ENCODE measurements at places on chromosomes 2 and 18.

- DNase-seq: no peak
Observed at GRCh38 chr2:232623768-232624765, 9.3 kb upstream of the EFHD1 start.

GRCh38 chr2:197596766-197597165 lies 78.6 kb downstream of the RFTN2 start:
- no peak for DNase-seq

DNA sequence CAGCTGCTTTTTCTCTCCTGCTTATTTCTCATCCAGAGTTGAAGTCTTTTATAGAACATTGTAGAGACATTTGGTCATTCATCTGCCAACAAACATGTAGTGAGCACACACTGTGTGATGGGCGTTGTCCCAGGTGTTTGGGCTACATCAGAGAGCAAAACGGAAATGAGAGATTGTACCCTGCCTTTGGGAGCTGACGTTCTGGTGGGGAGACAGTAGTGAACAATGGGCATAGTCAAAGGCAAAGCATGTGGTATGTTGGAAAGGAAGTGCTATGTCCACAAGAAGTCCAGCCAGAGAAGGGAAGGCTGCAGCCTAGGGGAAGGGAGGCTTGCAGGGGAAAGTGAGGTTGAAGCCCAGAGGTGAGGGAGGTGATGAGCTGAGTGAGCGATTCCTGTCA lies 78.1 kb downstream of the PIEZO2 start:
- DNase-seq: no peak

DNA sequence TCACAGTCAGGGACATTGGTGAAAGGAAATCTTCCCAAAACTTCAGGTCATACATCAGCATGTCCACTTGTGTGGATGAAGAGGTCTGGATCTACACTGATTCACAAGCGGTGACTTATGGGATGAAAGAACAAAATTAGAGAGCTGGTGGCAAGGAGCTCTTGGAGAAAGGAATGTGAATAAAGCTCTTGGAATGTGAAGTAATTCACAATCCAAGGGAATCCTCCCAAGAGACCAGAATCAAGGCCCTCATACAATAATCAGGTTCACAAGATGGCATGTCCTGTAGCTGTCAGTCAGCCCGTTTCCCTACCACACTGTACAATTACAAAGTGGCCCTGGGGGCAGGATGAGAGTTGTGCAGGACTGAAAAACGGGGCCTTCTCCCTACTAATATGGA lies 96.2 kb downstream of the MRPS9 start:
- no peak for DNase-seq

DNA sequence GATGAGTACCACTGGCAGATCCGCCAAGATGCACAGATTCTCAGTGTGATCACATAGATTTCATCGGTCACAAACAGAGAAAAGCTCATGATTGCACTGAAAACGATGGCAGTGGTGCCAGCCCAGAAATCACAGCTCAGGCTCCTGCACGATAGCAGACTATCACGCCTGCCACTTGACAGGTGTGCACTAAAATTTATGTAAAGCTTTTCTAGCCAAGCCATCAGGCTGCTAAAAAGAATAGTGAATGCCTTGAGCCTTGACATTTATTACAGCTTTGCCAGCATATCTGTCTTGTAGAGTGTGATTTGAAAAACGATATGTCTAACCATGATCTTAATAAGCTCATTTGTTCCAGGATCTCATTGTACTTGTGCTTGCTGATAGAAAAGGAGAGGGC lies 409.5 kb upstream of the CWC22 start:
- no peak for DNase-seq

DNA sequence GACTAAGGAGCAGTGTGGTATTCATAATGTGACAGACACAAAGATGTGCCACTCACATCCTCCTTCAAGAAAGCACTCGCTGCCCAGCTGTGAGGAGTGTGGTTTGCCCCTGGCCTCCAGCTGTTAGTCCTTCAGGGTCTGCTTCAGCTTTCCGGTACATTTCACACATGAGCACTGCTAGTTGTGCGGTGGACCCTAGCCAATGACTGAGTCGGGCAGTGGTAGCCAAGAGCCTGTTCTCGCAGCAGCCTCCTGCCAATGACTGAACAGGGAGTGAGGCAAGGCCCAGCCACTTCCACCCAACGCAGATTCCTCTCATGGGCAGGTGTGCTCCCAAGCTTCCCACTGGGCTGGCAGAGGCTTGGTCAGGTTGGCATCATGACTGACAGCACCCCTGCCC lies 254.3 kb downstream of the RBM43 start:
- DNase-seq: no peak

DNA sequence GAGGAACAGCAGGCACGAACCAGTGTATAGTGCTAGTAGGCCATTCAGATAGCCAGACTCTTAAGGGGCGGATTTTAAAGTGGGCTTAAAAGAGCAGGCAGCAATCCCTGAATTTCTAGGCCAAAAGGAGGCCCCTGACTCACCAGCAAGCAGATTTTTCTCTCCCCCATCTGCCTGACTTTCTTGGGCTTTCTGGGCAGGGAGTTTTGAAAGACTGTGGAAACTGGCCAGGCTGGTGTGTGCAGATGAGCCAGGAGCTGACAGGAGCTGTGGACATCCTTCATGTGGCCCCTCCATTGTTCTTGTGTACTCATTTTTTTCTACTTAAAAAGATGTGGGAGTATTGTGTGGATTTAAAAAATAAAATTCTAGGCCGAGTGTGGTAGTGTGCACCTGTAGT lies 59.0 kb downstream of the GLI2 start:
- no peak for DNase-seq

GRCh38 chr2:16103614-16104314 lies 163.4 kb downstream of the MYCN start:
- DNase-seq: no peak

- DNase-seq: no peak
Observed at GRCh38 chr2:14261771-14262170, 370.7 kb upstream of the LRATD1 start.

- DNase-seq: no peak
Observed at GRCh38 chr2:64780041-64780440, 126.3 kb upstream of the SERTAD2 start.

DNA sequence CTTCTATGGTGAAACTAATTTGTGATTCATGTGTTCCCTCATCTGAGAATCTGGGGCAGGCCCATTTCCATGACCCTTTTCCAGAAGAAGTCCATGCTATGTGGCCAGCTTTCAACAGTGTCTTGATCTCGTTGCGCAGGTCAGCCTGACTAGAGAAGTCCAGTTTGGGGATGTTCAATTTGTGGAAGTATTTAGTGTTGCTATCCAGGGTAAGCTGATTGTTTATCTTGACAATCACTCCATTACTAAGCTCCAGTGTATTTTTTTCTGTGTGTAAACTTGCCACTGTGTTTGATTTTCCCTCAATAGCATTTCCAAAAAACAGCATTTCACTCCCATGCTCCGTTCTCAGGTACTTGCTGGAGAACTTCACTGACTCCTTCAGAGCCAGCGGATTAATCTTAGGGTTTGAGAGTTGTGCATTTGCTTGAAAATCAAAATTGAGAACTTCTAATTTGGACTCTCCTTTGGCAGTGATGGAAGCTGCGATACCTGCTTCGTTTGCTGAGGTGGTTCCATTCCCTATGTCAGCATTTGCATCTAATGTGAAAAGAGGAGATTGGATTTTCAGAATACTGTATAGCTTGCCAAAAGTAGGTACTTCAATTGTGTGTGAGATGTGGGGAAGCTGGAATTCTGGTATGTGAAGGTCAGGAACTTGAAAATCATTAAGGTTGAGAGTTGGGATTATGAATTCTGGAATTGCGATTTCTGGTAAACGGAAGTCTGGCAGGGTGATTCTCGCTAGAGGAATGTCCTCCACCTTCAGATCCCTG lies 35.7 kb downstream of the APOB start:
- no peak for DNase-seq

DNA sequence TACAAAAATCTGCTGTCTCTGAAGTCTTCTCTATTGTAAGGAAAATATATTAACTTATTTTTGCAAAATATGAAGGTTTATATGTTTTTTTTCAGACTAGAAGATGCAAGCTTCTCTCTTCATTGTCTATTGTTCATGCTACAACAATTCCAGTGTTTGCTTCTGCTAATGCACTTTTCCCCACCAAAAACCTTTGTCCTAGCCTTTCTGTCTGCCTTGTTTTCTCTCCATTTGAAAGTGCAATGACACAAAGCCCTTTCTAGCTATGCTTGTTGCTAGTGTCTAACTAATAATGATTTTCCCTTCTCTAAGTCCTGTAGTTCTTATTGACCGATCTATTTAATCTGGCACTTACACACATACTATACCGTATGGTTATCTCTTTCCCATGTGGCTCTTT lies 369.5 kb upstream of the CELF4 start:
- DNase-seq: no peak

DNA sequence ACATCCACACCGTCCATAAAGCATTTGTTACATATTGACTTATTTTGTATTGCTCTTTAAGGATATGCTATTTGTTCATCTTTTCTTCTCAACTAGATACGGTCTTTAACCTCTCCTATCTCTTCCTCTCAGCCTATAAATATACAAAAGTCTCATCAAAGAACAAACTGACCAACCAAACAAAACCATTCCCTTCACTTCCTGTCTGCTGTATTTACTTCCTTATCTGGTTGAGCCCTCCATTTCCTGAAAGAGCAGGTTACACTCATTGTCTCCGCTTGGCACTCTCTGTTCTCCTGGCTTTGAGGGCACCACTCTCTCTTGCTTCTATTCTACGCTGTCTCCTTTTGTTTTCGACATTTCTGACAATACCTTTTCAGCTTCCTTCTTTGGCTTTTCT lies 431.9 kb upstream of the TCF4 start:
- no peak for DNase-seq

- DNase-seq: no peak
Observed at GRCh38 chr2:200081236-200081635, 125.9 kb downstream of the MAIP1 start.

- DNase-seq: no peak
Observed at GRCh38 chr2:233331536-233331935, 22.8 kb upstream of the DGKD start.

GRCh38 chr2:8441986-8442385 lies 239.9 kb upstream of the ID2 start:
- no peak for DNase-seq
